NCI-H2107 (cell line): ENCODE measurements at places on chromosomes 5 and 9.

DNA sequence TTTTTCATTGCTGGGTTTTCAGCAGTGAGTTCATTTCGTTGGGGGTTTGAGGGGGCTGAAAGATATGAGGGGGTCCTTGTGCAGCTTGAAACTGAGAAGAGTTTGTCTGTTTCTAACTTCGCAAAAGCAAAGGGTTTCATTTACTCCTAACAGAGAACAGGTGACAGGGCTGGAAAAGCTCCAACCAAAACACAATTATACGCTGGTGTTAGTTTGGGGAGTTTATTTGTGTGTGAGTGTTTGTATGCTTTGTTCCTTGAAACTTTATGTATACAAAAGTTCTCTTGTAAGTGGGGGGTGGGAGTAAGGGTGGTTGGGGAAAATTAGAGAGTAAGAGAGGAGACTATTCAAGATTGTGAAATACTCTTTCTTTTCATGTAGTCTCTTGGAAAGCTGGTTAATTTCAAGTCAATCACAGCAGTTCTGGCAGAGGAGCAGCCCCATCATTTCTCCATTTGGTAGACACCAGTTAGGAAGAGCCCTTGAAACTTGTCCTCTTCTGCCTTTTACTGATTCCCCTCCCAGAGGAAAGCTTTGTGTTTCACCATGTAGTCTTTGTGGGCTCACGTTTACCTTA lies 881 bp downstream of the TNFAIP8 start:
- DNase-seq = no peak

DNA sequence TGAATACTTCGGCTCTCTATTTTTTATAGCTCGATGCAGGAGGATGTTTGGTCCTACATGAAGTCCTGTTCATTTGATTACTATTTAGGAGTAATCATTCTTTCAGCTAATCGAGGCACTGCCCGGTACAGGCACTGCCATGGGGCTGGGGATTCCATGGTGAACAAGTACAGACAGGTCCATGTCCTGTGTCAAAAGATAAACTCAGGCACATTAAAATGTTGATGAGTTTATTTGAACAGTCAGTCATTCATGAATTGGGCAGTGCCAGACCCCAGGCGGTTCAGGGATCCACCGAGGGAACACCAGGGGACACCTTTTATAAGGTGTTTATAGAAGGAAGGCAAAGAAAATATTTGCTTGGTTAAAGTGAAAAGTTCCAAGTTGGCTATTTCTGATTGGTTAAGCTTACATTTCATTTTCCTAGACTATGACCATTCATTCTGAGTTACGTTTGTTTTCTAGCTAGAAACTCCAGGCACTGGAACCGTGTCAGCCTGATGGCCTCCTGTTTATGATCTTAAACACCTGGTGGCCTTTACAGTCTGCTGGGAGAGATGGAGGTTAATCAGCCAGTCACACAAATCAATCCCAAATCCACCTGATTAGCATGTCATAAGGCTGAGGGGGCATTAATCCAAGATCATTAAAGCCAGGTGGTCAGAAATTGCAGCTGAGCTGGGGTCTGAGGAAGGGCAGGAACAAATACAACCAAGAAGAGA lies 47.0 kb upstream of the TDRD7 start:
- no peak for DNase-seq

DNA sequence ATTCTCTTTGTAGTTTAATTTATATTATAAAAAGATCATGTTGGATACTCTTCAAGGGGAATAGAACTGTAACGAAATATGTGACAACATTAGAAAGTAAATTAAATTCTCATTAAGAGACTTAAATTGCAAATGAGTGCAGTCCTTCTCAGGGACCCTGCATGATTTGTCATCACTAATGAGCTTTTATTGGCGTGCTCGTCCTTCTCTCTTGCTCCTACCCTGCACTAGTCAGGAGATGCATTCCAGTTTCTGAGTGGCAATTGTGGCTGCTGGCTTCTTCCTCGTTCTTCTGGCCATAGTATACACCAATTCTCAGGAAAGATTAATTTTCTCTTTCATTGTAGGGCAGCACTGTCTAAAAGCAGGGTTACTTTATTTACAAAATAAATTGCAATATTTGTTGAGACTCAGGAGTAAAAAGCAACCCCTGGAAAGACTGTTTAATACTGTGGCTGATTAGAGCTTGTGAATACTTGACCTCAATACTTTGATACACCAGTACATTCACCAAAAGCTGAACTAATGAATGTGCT lies 376.3 kb upstream of the CHD1 start:
- no peak for DNase-seq

GRCh38 chr5:90387508-90387907 lies 22.0 kb downstream of the CETN3 start:
- no peak for DNase-seq

DNA sequence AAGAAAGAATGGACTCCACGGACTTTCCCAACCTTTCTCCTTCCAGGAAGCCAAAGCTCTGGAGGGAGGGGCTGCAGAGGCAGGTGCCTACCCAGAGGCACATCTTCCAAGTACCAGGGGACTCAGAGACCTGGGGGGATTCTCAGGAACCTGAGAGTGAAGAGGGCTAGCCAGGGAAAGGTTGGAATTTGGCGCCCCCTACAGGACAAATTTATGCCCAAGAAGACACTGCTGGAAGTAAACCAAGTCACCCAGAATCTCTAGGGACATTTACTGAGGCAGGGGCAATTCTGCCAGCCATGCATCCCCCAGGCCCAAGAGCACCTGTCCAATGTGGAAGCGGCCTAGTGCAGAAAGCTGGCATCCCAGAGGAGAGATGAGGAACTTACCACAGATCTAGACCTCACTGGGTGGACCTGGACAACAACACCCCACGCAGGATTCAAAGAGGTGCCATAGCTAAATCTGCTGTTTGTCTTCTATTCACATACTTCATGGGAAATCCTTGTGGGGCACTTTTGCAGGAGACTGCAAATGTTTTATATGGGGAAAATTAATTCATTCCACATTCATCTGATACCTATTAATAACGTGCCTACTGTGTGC lies 25.9 kb upstream of the IDNK start:
- no peak for DNase-seq
